ENCODE measurements at places on chromosomes 12 and 14.

GRCh38 chr12:22631863-22632463 is 7.0 kb downstream of the ETNK1 start:
- peak; percentile 9 for DNase-seq

- no peak for DNase-seq
Observed at GRCh38 chr14:66802962-66803361, 295.0 kb downstream of the GPHN start.

GRCh38 chr12:59079002-59079401 is 158.7 kb upstream of the LRIG3 start:
- DNase-seq, result no peak

DNA sequence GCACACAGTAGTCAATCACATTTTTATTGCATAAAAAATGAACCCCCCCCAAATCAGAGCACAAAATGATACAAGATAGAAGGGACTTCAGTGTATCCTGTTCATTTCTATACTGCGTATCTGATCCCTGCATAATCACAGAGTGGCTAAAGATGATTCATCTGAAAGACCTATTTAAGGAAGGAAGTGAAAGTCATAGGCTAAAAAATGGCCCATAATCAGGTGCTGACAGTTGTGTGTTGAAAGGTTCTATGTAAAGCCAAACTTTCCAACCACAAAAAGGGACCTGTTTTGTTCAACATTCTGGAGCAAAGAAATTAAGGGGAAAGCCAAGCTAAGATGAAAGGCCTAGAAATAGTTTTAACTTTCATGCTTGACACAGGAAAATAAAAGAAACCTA is 147.8 kb upstream of the ATP2B1 start:
- DNase-seq, result no peak

DNA sequence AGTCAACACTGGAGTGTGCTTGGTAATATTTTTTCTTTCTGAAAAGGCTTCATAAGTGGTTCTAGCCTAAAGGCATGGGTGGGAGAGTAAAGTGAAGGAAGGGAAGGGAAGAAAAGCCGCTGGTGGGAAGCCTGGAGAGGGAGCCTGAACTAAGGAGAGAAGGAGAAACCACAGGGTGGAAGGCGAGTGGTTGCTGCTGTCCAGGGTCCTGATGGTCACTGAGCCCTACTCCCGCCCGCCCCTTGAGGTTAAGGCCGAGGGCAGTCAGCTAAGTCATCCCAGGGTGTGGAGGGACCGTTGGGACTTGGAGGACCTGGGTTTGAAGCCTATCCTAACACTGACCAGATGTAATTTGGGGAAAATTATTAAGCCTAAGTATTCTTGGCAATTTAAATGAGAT is 189.1 kb downstream of the PIWIL1 start:
- DNase-seq, result no peak

DNA sequence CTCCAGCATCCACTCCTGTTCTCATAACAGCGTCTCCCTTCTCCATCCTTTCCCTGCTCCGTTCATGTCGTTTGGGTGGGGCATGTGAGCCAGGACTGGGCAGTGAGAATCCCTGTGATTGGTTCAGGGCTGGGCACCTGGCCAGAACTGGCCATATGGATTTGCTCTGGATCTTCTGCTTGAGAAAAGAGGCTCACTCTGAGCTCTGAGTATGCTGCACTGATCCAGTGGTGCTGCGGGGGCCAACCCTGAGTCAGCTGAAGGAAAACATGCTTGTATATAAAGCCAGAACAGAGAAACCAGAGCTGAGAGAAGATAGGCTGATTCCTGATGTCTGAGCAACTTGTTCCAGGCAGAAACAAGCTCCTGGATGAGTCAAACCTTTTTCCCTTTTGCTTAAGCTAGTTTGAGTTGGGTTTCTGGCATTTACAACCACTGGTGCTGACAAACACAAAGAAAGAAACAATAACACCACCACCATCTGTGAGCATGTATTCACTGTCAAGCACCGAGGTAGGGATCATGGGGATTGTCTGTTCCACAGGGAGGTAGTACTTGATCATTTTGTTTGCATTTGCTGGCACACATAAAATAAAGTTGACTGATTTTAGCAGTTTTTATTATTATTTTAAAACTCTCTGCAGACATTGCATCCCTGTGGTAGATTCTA is 14.0 kb upstream of the HPD start:
- DNase-seq, result peak; percentile 79

GRCh38 chr12:132125736-132126135 is 18.4 kb downstream of the DDX51 start:
- no peak for DNase-seq

DNA sequence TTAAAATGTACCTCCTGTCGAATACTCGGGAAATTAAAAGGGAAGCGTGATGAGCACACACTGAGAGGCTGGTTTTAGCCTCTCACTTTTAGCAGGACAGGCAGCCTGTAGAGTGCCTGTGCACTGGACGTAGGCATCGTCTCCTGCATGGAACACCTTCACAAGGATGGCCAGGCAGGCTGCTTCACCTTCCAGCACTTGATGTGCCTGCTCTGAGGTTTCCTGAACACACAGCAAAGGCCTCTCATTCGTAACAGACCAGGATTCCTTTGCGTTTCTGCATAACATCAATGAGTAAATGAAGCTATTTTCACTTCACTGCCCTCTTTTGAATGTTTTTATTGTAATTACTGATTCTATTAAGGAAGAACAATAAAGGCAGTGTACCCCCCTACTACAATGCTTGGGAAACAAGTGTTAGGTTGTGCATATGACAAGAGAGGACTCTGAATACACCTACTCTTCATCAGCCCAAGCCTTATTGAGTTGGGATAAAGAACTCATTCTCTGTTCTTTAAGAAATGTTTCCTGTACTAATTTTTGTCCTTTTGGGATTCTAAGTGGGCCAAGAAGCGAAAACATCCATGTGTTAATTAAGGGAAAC is 1077.6 kb upstream of the FOXG1 start:
- no peak for DNase-seq

DNA sequence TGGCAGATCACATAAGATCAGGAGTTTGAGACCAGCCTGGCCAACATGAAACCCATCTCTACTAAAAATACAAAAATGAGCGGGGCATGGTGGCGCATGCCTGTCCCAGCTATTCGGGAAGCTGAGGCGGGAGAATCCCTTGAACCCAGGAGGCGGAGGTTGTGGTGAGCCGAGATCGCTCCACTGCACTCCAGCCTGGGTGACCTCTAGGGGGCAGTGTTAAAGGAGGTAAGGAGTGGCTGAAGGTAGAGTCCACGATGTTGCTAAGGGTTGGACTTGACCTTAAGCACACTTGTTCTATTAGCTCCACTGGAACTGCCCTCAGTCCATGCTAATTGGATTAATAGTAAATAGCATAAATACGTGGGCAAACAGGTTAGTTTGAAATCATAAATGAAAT is 62.4 kb upstream of the PSMC1 start:
- DNase-seq, result no peak

DNA sequence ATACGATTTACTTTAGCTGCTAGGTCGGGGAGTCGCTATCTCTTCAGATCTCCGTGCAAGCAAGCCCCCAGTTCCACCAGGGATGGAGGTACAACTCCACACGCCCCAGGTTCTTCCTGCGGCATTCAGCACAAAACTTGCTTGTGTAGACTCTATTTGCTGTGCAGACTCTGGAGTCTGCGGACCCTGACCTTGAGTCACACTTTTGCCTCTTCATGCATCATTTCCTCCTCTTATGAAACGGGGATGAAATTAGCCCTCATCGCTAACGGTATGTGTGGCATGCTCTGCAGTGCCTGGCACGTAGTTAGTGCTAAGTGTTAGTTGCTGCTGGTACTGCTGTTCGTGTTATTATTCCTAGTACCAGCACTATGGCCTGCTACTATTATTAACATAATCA is 84.4 kb downstream of the TMEM132D start:
- DNase-seq, result no peak

DNA sequence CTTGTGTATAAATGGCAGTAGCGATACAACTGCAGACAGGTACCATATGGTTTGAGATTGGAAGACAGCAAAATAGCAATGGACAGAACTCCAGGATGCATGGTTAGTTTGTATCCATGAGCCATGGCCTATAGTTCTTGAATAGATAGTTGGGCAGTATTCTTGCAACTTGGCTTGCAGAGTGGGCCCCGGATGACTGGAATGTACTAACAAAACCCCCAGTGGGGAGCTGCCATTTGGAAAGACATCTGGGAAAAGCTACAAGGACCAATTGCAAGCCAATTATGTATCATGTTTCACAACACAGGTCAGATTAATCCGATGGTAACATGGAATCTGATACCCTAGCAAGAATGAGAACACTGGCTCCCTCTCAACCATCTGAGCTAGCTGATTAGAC is 279.6 kb downstream of the RERGL start:
- no peak for DNase-seq

DNA sequence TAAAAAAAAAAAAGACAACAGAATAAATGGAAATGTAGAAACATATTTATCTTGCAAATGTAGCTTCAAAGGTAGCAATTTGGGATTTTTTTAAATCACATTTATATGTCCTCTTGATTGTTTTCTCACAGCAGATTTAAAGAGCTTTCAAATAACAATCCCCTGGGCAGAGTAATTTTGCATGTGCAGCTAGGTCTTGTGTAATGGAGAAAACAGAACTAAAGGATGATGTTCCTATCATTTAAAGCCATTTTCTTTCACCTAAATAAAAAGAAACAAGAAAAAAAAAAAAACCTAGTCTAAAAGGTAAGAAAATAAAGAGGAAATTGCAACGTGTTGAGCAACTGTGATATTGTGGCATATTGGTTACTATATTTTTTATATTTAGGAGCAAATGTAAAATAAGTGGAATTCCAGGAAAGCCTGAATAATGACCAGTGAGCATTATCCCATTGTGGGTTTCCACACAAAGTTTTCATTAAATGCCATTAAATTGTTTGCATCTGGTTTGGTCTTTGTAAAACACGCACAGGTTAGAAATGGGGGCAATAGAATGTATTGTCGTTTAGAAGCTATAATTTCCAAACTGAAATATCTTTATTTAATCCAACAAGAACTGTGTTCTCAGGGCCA is 215.6 kb downstream of the SLC6A15 start:
- no peak for DNase-seq

GRCh38 chr12:111764120-111764821 is 2.5 kb upstream of the ALDH2 start:
- no peak for DNase-seq

GRCh38 chr14:23580152-23580926 is 1.7 kb upstream of the JPH4 start:
- no peak for DNase-seq

DNA sequence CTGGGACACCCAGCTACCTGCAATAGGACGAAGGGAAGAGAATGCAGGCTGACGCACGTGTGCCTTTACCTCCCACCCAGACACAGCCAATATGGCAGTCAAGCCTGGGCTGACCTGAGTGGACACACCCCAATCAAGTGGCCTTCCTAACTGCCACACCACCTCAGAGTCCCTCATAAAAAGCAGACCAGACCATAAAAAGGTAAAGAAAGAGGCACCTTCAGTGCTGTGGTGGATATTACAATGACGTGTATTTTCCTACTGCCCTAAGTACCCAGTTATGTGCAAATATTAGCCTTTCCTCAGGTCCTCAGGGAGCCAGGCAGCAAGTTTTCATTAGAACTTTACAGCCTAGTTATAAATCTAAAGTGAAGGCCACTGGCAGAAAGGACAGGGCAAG is 75.8 kb downstream of the KCNK10 start:
- DNase-seq, result no peak

GRCh38 chr12:95870897-95871296 is 12.1 kb downstream of the SNRPF start:
- DNase-seq, result no peak

- peak; percentile 87 for DNase-seq
Observed at GRCh38 chr14:22432348-22432976, 156.6 kb downstream of the DAD1 start.

DNA sequence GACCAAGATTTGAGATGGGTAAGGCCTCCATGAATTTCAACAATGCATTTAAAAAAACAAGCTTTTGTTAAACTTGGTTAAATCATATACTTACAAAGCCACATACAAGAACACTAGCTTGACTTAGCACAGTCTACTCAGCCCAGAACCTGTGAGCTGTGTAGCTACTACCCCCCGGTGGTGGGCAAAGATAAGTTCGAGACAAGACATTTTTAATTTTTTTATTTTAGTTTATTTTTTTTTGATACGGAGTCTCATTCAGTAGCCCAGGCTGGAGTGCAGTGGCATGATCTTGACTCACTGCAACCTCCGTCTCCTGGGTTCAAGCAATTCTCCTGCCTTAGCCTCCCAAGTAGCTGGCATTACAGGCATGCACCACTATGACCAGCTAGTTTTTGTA is 3.7 kb upstream of the NECAP1 start:
- peak; percentile 62 for DNase-seq

GRCh38 chr12:20549108-20549719 is 145.9 kb upstream of the SLCO1C1 start:
- peak; percentile 36 for DNase-seq

- no peak for DNase-seq
Observed at GRCh38 chr12:92615086-92615485, 87.7 kb upstream of the PLEKHG7 start.

DNA sequence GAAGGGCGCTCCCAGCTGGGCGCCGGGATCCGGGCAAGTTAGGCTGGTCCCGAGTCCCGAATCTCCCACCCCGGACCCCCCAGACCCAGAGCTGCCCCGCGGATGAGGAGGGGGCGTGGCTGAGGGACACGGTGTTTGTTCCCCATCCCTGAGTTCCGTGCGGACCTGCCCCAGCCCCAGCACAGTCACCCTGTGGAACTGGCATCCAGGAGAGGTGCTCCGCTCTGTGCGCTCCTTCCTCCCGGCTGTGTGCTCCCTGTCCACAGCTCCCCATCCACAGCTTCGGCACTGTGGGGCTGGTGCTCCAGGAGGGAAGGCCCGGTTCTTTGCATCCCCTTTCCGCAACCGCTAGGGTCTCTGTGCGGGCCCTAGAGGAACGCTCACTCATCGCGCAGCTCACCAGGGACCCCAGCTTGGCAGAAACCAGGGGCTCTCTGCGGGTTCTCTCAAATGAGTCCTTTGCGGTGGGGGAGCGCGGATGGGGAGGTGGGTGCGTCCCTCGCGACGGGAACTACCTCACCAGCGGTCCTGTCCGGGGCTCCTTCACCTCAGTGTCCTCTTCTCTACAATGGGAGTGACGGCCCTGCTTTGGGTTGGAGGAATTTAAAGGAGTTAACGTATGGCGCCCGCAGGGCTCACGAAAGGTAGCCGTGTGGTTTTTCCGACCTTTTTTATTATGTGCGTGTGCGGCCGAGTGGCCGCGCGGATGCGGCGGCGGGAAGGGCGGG is 845 bp downstream of the TMEM132C start:
- DNase-seq, result peak; percentile 10

- peak; percentile 28 for DNase-seq
Observed at GRCh38 chr12:39620659-39621658, 1.4 kb upstream of the ABCD2 start.

GRCh38 chr12:6606331-6607131 is 648 bp downstream of the CHD4 start:
- DNase-seq, result peak; percentile 36

DNA sequence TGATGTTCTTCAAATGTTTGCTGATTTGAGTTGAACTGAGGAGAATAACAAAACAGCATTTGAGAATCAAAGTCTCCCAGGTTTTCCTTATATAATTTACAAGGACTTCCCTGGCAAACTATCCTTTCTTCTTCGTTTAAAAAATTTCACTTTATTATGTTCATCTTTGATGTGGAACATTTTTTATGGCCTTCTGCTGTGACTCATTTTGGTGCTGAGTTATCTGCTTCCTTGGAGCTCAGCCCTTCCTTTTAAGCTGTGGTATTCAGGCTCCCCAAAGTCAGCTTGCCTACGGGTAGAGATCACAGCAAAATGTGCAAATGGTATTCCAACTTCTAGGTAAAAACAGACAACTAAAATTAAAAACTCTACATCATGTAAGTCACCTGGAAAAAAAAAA is 1.4 kb upstream of the ANO4 start:
- DNase-seq, result peak; percentile 36

GRCh38 chr14:85058150-85058549 is 471.8 kb upstream of the FLRT2 start:
- DNase-seq, result no peak
